ENCODE measurements at places on chromosomes 2 and 18.

DNA sequence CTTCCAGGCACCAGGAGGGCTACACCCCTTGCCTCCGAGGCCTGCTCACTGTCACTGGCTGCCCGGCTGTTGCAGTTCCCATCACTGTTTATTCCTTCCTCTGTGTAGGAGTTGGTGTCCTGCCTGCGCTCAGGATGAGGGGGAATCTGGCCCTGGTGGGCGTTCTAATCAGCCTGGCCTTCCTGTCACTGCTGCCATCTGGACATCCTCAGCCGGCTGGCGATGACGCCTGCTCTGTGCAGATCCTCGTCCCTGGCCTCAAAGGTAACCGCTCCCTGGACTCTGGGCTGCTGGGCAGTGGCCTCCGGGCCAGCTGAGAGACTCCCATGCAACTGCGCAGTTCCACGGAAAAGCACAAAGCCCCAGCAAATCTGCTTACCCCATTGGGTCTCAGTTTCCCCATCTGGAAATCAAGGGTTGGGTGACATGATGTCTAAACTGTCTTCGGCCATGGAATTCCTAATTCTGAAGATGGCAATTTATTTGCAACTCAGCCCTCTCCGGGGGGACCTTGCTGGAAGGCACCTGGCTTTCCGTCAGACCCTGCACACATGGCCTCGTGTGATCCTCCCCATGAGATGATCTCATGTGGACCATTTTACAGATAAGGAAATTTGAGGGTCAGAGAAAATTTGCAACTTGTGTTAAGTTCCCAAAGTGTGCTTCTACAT, 9.4 kb downstream of the COLEC11 start:
- no peak for DNase-seq

- DNase-seq = no peak
Observed at GRCh38 chr2:2234398-2235195, 96.5 kb downstream of the MYT1L start.

DNA sequence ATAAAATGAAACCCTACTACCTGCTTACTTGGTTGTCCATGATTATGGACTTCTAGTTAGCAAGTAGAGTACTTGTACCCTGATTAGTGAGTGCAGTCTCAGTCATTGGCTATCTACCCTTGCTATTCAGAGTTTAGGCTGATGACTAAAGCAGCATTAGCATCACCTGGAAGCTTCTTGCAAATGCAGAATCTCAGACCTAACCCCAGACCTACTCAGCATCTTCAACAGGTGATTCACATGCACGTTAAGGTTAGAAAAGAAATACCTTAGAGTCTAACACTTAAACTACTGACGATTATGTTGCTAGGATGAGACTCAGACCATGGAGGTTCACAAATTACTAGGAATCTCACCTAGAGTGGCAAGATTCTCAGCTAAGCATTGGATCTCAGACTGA, 399.9 kb upstream of the FANCL start:
- no peak for DNase-seq

DNA sequence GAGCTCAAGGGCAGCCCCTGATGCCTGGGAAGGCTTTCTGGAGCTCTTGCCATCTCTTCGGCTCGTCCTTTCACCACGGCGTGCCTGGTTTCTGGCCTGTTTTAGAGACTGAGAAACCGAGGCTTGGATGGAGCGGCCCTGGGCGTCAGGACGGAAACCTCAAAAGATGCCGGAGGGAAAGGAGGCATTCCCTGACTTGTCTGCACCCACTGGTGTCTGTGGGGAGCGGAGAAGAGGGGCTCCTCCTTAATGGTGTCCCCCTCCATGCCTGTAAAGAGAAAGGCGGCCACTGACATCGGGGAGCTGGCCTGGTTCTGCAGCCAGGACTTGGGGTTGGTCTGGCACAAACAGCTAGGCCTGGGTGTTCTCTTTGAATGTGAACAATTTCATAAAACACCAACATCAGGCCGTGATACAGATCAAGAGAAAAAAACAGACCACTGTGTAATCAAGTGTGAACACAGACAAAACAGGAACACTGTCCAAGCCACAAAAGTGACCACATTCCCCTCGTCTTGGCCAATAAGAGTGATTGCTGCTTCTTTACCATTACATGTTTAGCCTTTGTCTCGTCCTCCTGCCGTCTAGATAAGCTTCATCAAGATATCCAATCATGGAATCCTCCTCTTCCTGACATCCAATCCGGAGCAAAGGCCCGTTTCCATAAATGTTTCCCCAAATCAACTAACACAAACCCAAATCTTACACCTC, 633 bp upstream of the ILKAP start:
- no peak for DNase-seq

DNA sequence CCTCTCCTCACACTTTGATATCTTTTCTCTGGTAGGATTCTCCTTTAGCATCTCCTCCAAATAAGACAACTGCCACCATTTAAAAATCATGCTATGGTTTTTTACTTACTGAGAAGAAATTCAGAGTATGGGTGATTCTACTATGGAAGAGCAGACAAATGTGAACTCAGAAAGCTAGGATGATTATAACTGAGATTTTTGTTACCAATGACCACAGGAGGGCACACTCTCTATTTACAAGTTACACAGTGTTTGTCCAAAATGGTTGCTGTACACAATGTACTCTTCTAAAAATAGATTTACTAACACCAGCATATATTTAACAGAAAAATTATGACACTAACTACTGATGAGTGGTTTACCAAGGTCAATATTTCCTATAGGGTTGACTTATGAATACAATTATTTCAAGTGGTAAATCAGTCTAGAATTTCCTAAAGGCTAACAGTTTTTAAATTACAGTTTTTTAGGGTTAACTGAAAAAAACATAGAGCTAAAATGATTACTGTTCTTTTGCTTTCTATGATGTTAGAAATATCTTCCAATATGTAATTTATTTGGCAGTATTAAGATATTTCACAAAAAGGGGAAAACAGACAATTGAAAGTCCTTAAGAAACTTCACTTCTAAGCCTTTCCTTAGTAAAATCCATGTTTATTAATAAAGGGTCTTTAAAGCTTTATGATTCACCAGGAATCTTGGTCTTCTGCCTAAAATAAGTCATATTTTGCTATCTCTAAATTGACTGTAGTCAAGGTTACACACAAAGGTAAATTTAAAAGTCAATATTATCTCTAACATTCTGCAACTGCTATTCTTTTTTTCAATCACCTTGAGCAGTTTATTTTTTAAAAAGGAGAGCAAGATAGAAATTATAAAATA, 57.2 kb downstream of the MAP4K3 start:
- DNase-seq = no peak

DNA sequence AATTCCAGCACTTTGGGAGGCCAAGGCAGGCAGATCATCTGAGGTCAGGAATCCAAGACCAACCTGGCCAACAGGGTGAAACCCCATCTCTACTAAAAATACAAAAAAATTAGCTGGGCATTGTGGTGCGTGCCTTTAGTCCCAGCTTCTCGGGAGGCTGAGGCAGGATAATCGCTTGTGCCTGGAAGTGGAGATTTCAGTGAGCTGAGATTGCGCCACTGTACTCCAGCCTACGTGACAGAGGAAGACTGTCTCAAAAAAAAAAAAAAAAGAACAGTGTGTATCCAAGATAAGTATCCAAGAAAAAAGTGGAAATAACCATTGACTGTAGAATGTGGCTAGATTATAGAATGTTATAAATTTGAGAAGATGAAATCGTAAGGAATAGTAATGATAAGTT, 142.1 kb downstream of the FAM124B start:
- DNase-seq = no peak

DNA sequence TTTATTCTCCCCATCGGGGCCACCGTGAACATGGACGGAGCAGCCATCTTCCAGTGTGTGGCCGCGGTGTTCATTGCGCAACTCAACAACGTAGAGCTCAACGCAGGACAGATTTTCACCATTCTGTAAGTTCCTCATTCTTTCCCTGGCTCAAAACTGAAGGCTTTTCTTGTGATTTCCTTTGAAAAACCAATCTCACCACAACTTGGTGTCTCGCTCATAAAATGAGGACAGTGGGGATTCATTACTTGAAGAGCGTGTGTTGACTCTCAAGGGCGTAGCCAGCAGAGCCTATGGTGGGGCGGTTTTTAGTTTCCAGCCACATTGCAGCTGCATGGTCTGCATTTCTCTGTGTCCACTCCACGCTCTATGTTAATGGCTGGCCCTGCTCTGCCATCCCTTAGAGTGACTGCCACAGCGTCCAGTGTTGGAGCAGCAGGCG, 29.0 kb downstream of the SLC1A4 start:
- DNase-seq = no peak

DNA sequence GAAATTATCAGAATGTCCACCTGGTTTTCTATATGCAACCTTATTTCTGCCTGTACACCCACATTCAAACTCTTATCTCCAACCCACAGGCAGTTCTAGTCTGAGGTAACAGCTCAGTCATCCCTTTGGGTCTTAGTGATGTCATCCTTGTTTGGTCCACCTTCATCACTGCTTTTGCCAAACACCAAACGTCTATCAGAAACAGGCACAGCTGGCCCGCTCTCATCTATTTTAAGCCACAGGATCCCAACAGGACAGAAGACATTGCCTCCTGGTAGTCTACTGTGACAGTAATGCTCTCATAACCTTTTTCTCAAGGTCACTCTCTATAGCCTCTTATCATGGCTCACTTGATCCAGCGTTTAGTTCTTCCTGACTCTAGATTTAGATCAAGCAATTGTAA, 99.0 kb upstream of the CHAC2 start:
- no peak for DNase-seq

DNA sequence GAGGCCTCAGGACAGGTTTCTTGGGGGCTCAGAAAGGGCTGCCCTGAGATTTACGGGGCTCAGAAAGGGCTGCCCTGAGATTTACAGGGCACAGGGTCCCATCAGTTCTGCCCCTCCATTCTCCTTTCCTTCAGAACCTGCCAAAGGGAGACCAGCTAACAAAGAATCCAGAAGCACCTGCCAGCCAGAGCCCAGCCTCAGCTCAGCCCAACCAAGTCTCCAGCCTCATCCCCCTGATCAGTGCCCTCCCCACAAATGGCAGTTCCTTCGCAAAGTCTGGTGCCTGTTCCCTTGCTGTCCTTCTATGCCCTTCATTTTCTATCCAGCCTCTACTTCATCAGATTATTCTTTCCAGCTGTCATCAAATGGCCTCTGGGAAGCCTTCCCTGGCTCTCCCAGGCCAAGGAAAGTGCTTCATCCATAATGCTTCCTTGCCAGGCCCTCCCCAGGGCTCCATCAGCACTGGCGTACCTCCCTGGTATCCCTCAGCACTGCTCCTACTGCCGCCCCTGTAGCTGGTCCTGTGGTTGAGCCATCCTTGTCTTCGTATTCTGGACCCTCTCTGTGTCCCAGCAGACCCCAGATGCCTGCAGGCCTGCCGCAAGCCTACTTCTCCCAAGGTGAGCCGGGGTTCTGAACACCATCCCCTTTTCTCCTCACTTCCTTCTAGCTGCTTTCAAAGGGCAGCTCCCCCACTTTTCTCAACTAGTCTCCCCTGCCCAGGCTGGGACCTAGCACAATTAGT, 96.2 kb upstream of the EPAS1 start:
- DNase-seq = no peak

DNA sequence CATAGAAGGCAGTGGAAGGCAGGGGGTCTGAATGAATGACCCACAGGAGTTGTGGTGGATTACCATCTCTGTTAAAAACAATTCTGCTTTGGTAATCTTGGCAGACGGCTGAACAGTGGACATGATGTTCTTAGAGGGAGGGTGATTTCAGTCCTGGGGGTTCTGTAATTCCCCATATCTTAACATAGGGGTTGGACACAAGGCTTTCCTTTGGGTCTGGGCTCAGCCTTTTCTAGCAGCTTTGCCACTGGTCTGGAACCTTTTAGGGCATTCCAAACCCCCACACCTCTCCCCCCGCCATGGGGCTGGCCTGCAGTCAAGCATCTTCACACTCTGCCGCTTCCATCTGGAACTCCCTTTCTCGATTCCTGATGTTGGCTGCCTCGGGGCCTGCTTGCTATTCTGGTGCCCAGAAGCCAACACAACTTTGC, 50.3 kb downstream of the RPL37A start:
- no peak for DNase-seq

DNA sequence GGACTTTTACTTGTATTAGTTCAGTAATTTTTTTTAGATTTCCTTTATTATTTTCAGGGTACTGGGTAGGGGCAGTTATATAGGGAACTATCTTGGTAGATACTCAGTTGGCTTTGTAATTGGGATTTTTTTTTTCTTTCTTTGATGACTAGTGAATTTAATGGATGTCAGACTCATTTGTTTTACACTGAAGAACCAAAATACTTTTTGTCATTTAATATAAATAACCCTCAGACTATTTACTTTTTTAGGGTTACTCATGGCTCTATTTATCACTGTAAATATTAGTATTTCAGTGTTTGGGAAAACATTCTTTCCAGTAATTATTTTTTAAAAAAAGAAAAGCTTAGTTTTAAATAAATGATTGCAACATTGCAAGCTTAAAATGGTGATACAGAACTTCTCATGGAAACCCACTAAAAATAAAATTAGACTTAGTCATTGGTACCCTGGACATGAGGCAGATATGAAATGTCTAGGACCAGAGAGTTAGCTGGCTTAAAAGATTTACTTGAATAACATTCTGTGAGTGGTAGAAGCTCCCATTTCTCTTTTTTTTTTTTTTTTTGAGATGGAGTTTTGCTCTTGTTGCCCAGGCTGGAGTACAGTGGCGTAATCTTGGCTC, 74.4 kb upstream of the CYP20A1 start:
- no peak for DNase-seq

- DNase-seq = no peak
Observed at GRCh38 chr2:233473386-233473791, 93.2 kb downstream of the USP40 start.

DNA sequence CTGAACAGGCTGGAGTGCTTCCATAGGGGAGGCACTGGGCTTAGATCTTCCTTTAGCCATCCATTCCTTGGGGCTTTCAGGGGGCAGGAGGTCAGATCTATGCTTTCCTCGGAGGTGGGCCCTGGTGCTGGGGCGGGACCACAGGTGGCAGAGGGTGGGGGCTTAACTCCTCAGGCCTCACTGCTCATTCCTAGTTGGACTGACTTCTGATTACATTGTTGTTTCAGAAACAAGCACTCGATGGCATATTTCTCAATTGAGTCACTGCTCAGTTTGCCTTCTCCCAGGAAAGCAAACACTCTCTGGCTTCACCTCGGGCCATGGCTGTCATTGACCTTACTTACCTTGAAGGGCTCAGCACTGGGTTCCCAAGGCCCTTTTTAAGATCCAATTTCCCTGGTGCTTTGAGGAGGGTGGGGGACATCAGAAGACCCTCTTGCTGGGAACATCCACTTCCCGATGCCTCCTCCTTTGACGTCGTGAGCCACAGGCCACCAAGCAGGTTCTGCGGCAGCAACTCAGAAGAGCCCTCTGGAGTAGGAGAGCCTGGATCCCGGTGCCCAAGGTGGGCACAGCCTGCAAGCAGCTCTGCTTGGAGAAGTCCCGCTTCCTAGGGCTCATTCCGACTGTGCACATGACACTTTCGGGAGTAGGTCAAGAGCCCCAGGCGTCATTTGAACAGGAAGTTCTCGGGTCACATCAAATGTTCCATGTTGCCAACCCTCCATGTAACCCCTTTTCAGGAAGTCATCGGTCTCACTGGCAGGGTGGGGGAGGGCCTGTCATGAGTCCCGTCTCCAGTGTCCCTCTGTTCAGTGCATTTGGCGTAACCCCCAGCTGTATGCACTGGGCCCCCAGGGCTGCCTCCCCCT, 40.6 kb downstream of the SDC1 start:
- DNase-seq = no peak

Measured in epithelial cell of prostate (primary cell).